ENCODE measurements at places on chromosomes 1 and 21.

DNA sequence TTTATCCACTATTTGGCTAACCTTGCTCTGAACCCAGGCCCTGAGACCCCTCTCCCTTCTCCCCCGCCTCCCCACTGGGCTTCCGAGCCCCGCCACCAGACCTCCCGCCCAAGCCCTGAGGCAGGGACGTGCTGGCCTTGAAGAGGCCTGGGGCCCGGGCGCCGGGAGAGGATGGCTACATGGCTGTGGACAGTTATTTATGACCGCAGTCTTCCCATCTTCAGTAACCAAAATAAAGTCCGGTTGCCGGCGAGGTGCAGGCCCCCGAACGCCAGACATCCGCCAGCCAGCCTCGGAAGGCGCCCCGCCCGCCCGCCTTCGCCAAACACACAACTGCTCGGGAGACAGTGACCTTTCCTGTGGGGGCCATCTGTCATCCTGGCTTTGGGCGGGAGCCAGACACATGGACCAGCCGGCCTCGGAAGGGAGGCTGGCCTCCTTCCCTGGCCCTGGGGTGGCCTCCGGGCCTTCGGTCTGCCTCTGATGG is 69.0 kb downstream of the DHRS3 start:
- no peak for DNase-seq

- DNase-seq = no peak
Measured at GRCh38 chr1:48205522-48205921, 17.0 kb upstream of the SLC5A9 start.

- peak; percentile 56 for DNase-seq
Measured at GRCh38 chr1:107459204-107459904, 318.5 kb downstream of the NTNG1 start.

- DNase-seq = no peak
Measured at GRCh38 chr21:18387994-18388393, 15.6 kb downstream of the TMPRSS15 start.

GRCh38 chr1:42000766-42001165 is 82.0 kb upstream of the HIVEP3 start:
- DNase-seq = no peak

DNA sequence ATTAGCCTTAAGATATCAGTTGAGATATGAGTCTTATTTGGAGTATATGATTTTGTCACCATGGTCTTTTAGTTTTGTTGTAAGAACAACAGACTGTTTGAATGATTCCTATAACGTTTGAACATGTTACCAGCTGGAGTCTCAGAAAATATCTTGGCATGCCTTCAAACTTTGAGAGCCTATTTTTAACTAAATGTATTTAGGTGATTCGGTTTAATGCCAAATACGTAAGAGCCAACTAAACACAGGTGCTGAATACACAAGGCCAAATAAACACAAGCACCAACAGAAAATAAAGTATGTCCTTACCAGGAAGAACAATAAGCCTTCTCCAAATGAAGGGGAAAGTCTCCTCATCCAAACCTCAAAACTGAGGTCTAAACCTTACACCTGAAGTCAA is 48.6 kb downstream of the PRKACB start:
- no peak for DNase-seq

DNA sequence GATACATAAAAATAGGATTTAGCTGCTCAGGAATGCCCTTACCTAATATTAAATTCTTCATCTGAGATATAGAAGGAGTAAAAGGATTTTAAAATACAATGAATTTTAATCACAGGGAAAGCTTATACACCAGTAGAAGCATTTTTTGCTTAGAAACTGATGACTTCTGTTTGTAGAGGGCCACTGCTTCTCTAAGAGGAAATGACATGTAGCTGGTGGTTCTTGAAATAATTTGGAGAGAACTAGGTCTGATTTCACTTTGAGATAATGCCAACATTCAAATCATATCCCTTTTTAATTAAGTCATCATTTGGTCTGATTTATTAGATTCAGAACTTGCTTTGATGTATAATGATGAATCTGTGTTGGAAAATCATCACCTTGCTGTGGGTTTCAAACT is 166.6 kb upstream of the SGIP1 start:
- DNase-seq = no peak

GRCh38 chr1:77859248-77859647 is 29.2 kb upstream of the NEXN start:
- DNase-seq = no peak

- no peak for DNase-seq
Measured at GRCh38 chr1:246270236-246270635, 236.8 kb downstream of the SMYD3 start.

DNA sequence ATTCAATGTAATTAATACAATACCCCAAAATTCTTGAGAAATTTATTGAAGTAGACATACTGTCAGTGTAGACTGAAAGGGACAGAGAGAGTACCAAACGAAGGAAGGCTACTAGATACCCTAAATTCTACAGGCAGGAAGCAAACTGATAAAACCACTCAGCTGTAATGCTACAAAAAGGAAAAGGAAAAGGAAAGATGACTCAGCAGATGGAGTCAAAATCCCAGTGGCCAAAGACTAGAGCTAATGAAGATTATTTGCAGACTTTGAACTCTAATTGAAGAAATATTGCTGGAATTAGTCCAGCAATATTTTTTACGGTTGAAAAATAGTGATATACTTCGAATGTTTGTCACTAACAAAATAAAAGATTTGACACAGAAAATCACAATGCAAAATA is 671.9 kb downstream of the BRINP3 start:
- no peak for DNase-seq

- no peak for DNase-seq
Measured at GRCh38 chr1:201894343-201895119, 5.8 kb downstream of the SHISA4 start.

DNA sequence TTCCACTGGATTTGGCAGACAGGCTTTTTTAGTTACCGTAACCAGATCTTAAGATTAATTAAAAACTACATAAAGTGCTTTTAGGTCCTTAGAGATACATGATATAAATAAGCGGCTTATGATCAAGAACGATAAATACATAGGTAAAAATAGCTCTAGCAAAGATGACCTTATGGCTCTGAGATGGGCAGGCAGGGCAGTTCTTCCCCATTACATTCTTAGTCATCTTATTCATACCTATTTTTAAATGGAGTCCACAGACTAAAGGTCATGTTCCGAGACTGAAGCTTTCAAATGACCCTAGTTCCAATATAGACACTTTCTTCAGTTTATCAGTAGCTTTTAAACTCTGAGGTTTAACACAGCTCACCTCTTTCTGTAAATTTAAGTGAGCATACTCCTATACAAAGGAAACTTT is 4.3 kb downstream of the MCL1 start:
- no peak for DNase-seq

Data from NCI-H446 (cell line).